ENCODE measurements at places on chromosomes 7 and 10.

- peak; percentile 50 for DNase-seq
These were observed 14.2 kb upstream of the TMEM254 start for GRCh38 chr10:80064120-80064886.

DNA sequence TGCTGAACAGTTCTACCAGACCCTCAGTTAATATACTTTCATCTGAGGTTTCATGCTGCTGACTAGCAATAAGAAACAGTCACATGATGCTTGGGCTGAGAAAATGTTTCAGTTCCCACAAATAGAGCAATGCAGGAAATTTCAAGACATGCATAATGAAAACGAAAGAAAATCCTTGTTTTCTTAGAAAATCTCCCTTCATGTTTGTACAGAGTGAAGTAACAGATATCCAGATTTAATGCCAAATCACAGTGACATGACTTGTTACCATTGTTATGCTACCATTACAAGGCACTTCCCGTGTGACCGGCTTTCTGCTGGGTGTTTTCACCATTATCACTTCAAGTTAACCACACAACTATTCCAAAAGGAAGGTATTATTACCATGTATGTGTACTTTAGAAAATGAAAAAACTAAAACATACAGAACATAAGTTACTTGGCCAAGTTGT, 121.7 kb downstream of the DOCK4 start:
- no peak for DNase-seq

- no peak for DNase-seq
These were observed 6.9 kb downstream of the MTG1 start for GRCh38 chr10:133400624-133401424.

- no peak for DNase-seq
These were observed 13.1 kb downstream of the AVPI1 start for GRCh38 chr10:97673736-97674525.

DNA sequence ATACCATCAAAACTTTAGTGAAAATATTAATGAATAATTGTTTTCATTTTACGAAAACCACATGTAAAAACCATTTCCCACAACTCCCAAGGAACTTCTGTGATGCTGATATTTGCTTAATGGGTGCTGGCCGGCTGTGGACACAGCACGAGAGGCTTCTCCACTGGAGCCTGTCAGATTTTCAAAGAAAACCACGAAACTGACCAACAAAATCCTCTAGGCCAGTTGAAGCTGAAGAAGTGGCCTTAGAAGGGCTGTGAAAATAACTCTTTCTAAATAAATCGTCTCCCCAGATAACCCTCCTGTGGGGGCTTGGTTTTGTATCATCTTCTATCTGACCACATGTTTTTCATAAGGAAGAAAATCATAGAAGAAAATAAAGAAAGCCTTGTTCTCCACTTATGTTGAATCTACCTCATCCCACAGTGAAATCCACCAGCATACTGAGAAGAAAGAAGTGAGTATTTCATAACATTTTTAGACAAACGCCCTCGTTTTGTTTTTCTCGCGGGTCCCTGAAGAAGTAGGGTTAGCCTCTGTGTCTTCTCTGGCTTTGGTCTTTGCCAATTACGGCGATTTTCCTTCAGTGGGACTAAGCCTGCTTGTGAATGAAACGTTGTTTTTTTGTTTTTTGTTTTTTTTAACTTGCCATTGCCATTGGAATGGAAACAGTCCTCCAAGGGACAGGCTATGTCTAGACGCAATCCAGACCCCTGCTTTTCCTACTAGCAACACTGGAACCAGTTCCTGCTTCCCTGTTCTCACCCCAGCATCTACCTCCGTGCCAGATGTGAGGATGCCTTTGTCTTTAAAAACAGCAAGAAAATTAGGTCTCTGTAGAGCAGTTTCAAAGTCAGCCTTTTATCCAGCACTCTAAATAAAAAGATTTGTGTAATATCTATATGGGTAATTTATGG, 123.9 kb downstream of the ADAM12 start:
- DNase-seq, result peak; percentile 28

DNA sequence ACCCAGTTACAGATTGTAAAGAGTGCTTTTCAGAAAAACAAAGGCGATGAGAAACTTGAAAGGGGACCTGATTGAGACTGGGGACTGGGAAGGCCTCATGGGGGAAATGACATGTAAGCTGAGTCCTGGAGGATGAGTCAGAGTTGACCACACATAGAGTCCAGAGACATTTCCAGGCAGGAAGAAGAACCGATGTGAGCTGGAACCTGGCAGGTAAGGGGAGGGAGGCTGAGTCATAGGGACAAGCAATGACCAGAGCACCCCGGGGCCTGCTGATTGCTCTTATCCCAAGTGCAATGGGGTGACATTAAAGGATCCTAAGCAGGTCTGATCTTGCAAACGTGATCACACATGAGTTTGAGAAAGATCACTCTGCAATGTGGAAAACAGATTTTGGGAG, 11.7 kb downstream of the TLL2 start:
- no peak for DNase-seq

- no peak for DNase-seq
These were observed 23.1 kb downstream of the NRBF2 start for GRCh38 chr10:63156236-63156635.

- no peak for DNase-seq
These were observed 21.8 kb downstream of the MRPL32 start for GRCh38 chr7:42953994-42954393.

- no peak for DNase-seq
These were observed 69.8 kb downstream of the SRI start for GRCh38 chr7:88150033-88150432.

- no peak for DNase-seq
These were observed 262.8 kb upstream of the SHH start for GRCh38 chr7:156074982-156075615.

- DNase-seq, result no peak
These were observed 24.9 kb downstream of the NUDT1 start for GRCh38 chr7:2266911-2267310.

DNA sequence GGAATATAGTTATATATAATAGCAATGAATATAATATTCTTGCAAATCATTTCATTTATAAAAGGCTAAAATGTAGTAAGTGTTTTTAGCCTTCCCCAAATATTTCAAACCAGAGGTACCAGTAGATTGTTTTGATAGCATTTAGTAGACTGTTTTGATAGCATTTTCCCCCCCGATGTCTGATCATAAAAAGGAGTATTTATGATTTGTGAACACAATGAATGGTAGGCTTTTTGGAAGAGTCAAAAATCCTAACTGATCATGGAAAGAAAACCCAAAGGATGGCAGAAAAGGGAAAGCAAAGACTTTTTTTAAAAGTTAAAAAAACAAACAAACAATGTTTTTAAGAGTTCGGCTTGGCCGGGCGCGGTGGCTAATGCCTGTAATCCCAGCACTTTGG, 152.5 kb downstream of the PIP4K2A start:
- no peak for DNase-seq

DNA sequence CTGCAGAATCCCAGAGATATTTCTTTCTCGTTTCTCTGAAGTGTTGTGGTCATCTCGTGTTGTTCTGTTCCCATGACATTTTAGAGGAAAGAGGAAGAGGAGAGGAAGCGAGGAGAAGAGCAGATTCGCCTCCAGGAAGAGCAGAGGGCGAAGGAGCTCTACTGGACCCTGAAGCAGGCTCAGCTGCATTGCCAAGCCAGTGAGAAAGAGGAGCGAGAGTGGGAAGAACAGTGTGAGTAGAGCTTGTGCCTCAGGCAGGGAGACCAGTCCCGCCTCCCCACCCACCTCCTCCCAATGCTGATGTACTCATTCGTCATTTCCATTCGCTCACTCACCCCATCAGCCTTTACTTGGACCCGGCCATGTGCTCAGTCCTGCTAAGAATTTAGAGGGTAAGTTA, 50.8 kb downstream of the SH2D4B start:
- DNase-seq, result no peak

DNA sequence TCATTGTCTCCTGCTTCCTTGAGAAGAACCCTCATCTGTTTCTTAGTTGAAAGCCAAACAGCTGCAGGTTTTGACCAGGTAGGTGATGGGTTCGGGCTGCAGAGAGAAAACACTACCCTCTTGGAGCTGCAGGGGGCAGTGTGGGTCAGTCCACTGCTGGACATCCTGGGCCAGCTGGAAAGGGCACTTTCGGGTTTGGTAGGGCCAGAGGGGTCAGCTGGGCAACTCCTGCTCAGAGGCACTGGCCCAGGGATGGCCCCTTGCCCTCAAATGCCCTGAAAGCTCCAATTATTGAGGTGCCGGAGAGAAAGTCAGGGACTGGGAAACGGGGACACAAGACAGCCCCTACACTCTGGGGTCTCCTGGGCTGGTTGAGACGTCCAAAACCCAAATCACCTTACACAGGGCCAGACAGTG, 90.7 kb downstream of the MKI67 start:
- no peak for DNase-seq

GRCh38 chr7:66779669-66780409, 39.3 kb downstream of the RABGEF1 start:
- no peak for DNase-seq

GRCh38 chr7:28045592-28045991, 135.0 kb downstream of the JAZF1 start:
- DNase-seq, result no peak

DNA sequence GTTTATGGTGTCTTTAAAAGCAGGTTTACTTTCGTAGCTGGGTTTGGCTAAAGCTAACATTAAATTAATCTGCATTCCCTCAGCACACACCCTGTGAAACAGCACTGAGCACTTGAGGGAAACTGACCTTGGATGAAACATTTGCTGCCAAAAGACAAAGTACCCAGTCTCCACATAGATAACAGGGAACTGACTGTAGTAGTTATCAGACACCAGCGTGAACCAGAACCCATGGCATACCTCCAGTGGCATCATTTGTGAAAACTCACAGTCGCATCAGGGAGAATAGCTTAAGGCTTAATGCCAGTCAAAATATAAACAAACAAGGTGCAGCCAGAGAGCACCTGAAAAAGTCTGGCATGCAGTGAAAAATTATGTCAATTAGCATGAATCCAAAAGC, 357.8 kb upstream of the C7orf33 start:
- no peak for DNase-seq

DNA sequence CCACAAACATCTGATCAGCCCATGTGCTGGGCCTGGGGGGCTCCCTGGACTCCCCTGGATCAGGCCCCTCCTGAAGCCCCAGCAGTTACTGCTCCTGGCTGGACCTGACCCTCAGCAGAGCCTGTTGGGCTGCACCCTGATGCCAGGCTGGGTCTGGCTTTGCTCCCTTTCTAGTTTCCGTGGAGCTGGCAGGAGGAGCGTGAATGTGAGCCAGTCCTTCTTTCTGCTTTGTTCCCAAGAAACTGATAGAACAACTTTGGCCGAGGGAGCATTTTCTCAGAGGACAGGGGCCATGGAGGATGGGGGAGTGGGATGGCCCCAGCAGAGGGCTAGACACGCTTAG, 128.2 kb downstream of the NEURL1 start:
- no peak for DNase-seq

DNA sequence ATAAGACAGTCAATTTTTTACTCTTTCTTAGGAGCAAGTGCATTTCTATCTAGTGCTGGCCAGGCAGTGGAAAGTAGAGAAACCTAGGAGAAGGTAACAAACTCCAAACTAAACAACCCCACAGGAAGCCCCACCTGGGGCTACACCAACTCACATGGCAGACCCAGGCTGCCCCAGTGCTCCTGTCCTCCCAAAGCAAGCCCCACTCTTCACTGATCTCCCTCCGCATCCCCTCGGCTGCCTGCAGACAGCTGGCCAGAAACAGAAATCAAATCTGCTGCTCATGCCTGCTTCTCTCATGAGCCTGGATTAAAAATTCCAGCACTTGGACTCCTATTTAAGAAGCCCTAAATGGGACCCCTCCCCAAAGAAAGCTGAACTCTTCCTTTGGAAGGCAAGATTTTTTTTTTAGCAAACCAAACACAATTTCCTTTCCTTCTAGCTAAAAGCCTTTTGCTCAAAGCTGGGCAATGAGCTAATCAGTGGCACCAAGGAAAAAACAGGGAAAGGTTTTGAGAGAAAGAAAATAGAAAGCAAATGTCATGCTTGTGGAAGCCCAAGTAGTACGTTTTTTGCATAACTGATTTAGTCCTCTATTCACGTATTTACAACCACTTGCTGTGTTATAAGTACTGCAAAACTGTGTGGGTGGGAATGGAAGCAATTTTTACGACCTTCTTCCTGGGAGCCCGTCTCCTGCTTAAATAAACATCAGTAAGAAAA, 10.8 kb downstream of the PDE1C start:
- no peak for DNase-seq

DNA sequence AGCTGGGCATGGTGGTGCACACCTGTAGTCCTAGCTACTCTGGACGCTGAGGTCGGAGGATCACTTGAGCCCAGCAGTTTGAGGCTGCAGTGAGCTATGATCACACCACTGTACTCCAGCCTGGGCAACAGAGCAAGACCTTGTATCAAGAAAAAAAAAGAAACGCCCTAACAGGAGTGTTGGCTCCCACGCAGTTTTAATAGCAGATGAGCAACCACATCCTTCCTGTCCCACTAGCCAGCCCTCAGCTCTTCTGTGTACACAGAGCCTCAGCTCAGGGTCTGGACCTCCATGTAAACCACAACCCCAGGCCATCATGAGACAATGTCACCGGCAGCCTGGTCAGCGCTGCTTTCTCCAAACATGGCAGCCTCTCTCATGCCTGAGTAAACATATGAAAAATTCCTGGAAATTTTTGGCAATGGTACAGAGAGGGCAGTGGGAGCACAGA, 108.2 kb downstream of the PIP4K2A start:
- no peak for DNase-seq

DNA sequence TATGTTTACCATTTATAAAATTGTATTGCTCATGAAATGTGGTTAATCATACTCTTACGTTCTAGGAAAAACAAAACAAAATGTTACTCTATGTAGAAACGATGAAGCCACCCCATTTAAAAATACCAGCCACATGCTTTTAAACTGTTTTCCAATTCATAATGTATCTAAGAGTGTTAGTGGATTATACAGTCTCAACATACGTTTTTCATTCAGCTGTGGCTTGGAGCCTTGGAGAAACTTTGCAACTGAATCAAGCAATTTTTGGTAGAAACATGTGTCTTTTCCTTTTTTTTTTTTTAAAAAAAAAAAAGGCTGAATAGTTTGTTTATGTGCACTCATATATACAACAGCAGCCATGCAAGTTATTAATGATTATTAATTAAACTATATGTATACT, 378.0 kb upstream of the SEMA3D start:
- DNase-seq, result peak; percentile 90

DNA sequence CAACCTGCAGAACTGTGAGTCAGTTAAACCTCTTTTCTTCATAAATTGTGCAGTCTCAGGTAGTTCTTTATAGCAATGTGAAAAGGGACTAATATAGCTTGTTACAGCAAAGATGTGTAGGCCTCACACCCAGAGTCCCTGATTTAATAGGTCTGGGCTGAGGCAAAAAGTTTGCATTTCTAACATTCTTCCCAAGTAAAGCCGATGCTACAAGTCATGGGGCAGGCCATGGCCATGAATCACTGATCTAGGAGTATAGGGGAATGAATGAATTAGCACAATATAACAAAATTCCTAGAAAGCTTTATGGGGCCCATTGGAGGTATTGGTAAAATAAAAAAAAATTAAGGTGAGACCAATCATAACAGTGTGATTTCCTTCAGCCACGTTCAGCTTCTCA, 11.5 kb upstream of the AASS start:
- DNase-seq, result no peak

GRCh38 chr10:121572859-121573537, 25.2 kb downstream of the FGFR2 start:
- DNase-seq, result no peak

GRCh38 chr7:98199131-98199530, 12.1 kb upstream of the BHLHA15 start:
- no peak for DNase-seq

- DNase-seq, result no peak
These were observed 220.4 kb downstream of the HDAC9 start for GRCh38 chr7:18715988-18716387.

GRCh38 chr10:61244261-61244775, 208.9 kb downstream of the TMEM26 start:
- no peak for DNase-seq

Measured in skin of body (tissue), 3 donors.